ENCODE measurements at places on chromosomes 16 and 17.

DNA sequence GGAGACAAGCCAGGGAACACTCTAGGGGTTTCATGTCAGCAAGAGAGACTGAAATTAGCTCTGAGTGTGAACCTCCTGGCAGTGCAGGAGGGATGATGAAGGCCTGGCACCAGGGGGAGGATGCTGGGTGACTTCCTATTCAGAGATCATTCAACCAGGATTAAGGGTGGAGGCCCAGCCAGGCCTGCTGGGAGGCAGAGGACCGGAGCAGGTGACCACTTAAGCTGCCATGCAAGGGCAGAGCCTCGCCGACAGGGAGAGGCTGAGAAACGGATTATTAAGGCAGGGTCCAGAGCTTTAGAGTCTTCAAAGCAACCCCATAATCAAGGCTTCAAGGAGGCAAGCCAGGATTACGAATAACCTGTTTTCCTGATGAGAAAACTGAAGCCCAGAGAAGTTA is 10.6 kb upstream of the SRCIN1 start:
- no peak for DNase-seq

GRCh38 chr17:2995377-2995776 is 68.0 kb downstream of the OR1D5 start:
- DNase-seq: no peak

GRCh38 chr16:55331648-55332185 is 7.7 kb downstream of the IRX6 start:
- no peak for DNase-seq

DNA sequence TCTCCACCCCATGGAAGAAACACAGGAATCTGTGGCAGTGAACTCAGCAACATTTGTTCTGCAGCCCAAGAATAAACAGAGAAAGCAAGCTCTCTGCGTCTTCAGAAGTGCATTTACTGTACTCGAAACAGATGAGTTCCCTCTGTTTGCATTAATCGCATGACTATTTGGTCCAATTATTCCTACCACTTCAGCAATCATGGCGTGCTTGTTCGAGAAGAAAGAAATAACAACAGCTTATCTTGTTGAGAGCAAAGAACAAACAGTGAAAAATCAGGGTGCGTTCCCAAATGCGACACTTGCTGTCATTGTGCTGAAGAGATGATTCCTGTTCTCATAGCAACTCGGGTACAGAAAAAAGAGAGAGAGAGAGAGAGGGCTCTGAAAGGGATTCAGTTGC is 445.3 kb upstream of the MAF start:
- no peak for DNase-seq

DNA sequence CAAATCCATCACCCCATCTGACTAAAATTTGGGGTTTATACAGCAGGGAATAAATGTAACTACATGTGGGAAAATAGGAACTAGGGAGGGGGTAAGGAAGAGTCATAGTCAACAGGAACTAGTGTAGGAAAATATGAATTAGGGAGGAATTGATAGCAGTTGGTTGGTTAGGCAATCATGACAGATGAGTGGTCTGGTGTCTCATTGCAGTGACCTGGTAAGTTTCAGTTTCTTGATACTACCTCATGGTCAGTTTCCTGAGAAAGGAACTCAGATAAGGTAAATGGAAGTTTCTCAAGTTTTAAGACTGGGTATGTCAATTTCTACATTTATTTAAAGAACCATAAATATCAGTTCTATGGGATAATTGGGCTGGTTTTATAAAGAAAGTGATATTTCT is 442.3 kb downstream of the NPIPA7 start:
- no peak for DNase-seq

DNA sequence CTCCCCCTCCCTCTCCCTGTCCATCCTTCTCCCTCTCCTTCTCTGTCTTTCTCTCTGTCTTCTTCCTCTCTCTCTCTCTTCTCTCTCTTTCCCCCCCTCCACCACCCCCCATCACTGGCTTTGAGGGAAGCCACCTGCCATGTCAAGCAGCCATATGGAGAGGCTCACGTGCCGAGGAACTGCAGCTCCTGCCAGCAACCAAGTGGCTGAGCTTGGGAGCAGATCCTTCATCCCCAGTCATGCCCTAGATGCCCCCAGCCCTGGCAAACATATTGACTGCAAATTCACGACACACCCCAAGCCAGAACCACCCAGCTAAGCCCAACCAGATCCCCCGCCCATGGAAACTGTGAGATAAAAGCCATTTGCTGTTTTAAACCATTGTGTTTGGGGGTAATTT is 40.9 kb upstream of the RBFOX3 start:
- no peak for DNase-seq

DNA sequence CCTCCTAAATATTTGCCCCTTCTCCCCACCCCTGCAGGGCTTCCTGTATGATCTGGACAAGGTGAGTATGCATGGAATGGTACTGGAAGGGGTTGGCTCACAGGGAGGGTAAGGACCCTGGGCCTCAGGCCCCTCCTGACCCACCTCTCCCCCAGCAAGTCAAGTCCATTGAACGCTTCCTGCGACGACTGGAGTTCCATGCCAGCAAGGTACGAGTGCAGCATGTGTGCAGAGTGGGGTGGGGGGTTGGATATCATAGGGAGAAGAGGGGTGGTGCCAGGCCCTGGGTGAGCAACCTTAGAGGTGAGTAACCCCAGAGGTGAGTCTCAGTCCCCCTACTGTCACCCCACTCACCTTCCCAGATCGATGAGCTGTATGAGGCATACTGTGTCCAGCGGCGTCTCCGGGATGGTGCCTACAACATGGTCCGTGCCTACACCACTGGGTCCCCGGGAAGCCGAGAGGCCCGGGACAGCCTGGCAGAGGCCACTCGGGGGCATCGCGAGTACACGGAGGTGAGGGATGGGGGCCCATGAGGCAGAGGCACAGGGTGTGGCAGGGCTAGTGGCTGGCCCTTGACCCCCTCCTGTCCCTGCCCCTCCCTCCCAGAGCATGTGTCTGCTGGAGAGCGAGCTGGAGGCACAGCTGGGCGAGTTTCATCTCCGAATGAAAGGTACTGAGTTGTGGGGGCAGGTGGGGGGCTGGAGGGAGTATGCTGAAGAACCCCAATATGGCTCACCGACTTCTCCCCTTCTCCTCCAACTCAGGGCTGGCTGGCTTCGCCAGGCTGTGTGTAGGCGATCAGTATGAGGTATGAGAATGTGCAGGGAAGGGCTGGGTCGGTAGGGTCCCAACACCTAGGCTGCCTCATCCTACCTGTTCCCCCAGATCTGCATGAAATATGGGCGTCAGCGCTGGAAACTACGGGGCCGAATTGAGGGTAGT is 11.3 kb downstream of the RIPOR1 start:
- no peak for DNase-seq

GRCh38 chr17:58643147-58643546 is 48.7 kb downstream of the TEX14 start:
- DNase-seq: peak; percentile 82

DNA sequence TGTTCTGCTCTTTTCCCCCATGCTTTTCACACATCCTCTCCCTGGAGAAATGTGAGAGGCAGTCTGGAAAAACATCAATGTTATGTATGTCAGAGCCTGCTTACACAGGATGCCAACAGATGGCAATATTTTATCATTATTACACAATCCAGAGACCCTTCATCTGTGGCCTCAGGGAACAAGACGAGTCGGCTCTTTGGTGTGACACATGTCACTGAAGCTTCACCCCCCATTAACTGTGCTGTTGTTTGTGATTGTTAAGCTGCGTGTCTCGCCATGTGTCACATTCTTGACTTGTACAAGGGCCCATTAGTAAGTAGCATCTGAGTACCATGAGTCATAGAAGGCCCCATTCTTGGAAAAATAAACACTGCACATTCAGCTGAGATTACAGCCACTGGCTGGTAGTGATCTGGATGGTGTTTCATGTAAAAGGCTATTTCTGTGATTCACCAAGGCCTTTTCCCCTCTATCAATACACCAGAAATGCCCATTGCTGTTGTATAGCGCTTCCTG is 682.1 kb upstream of the SOX9 start:
- DNase-seq: peak; percentile 98

- peak; percentile 73 for DNase-seq
These were observed 6.4 kb downstream of the THRA start for GRCh38 chr17:40068917-40069750.

GRCh38 chr17:77572065-77572601 is 386.4 kb upstream of the TNRC6C start:
- no peak for DNase-seq

- no peak for DNase-seq
These were observed 348.6 kb downstream of the SEC14L1 start for GRCh38 chr17:77489239-77489892.

DNA sequence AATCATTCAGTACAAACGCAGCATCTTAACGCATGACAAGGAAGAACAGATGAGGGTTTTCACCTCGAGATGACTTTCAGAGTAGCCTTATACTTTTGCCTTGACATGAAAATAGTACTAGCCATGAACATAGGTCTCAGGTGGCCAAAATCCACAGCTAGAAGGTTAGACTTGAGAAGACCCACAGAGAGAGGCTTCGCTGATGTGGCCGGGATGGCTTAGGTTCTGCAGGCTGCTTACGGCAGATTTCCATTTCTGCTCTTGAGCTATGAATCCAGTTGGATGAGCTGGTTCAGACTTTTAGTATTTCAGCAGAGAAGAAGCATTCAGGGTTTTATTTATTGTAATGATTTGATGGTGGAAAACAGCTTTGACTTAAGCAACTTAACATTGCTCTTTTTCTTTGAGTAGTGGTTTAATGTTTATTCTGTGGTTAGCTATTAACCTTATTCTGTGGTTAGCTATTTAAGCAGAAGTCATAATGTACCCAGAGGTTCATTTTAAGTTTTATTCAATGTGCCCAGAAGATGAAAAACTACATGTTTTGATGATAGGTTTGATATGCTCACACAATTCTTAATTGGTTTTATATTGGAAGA is 7.6 kb downstream of the KRT24 start:
- DNase-seq: no peak

- DNase-seq: peak; percentile 66
These were observed 4.1 kb upstream of the SALL1 start for GRCh38 chr16:51155199-51155607.

GRCh38 chr17:19978209-19978802 is 678 bp upstream of the AKAP10 start:
- DNase-seq: peak; percentile 8

DNA sequence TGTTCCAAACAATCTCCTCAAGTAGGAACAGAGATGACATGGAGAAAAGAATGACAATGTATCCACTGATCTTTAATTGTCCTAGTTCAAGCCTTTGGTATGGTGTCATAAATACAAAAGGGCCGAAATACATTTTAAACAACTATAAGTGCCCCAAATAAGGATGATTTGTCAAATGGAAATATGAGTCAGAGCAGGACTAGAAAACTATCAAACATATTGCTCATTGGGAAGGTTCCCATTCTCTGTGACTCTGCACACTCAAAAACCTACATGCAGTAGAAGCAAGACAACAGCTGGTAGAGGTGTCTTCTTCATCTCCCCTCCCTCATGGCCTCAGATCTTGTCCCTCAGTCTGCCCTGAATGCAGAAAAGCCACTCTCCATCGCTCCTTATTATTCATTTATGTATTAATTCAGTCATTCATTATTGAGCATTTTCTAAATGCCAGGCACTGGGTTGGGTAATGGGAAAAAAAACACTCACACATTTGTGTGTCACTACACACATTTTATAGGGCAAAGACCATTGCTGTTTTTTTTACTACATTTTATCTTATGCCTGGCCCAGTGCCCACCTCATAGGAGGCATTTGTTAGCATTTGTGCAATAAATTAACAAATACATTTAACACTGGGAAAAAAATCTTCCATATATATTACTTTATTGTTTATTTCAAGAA is 10.1 kb downstream of the CA10 start:
- no peak for DNase-seq

GRCh38 chr17:1109606-1110540 is 69.9 kb downstream of the ABR start:
- DNase-seq: no peak

GRCh38 chr17:65503557-65503956 is 57.9 kb downstream of the AXIN2 start:
- DNase-seq: no peak

DNA sequence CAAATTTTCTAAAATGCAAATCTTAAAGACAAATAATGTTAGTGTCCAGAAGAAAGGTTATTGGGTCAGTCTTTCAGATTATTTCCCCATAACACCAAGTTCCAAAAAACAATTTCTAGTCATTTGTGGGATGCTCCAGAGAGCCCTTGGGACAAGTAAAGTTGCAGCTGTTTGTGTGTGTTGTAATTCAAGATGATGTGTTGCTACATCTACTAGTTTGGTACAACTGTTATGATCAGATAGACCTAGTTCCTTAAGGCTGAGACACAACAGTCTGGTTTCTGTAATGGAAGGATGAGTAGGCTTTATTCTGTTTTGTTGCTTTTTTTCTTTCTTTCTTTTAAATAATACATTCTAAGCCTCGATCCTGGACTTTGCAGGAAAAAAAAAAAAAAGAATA is 41.9 kb downstream of the PIGL start:
- no peak for DNase-seq

DNA sequence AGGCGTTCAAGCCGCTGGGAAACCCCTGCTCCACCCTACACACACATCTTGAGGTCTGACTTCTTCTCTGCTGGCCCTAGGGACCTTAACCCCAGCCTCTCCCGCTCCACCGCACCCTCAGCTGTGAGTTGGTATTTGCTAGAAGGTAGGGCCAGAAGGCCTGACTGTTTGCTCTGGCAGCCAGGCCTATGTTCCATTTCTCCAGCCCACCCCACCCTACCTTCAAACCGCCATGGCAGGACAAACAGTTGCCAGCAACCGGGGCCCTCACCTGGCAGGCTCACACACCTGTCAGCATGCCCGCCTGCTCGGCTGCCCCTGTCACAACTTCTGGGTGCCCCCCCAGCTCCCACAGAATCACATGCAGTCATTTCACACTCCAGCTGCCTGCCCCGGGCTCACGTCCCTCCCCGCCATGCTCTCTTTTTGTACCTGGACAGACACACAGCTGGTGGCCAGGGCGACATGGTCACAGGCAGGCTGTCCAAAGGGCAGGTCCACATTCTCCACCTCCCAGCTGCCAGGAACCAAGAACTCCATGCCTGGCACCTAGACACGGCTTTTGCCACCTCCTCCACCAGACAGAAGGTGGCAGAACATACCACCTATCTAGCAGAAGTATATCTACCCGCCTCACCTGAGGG is 2.6 kb upstream of the ATP2A3 start:
- DNase-seq: no peak

GRCh38 chr16:70592106-70592571 is 54.2 kb upstream of the IL34 start:
- no peak for DNase-seq

- DNase-seq: no peak
These were observed 486 bp downstream of the SYT17 start for GRCh38 chr16:19168371-19169081.

DNA sequence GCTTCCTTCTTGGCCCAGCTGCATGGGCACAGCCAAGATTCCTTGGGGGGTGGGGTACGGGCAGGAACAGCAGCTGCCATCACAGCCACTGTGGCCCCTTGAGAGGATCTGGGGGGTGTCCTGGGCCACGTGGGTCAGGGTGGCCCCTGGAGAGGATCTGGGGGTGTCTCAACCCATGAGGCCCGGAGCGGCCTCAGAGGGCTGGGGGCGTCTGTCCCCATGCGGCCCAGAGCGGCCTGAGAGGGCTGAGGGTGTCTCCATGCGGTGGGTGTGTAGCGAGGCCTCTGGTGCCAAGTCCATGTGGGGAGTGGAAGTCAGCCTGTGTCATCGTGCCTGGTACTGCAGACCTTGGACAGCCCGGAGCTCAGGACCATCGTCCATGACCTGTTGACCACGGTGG is 13.7 kb downstream of the TSC2 start:
- DNase-seq: no peak
